Bronchial epithelial cell (primary cell): ENCODE measurements at places on chromosomes 3 and 15. TPM values are rescaled to one million over a fixed set of nuclear protein-coding genes. Genes with fewer than 3 reads are reported as not detected.

The ARPIN gene
- 4.5 and 12.9 TPM in 2 replicates for total RNA-seq

The SLC2A2 gene
- not detected in 2 replicates for total RNA-seq

The KCNMB3 gene
- 0.38 and 1.1 TPM in 2 replicates for total RNA-seq

The COL7A1 gene
- total RNA-seq: 147 and 173 TPM in 2 replicates

DNA sequence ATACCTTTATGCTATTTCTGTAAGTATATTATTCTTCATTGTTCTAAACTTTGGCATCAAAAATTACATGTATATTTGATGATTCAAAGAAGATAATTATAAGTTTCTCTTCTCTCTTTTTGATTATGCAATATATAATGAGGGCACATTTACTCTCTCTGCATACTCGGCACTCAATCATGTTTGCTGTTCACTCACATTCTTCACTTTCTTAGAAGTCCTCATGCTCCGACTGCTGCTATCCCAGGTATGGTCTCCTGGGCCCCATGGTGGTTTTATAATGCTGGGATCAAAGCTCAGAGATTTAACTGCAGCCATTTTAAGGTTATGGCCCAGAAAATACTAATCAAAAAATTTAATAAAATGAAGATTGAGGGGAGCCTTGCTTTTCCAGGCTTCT, 529.7 kb upstream of the IL12A start:
- no peak for DNase-seq

GRCh38 chr3:60708191-60708975, 542.9 kb downstream of the FHIT start:
- DNase-seq: peak; percentile 37

GRCh38 chr15:36567445-36567844, 12.0 kb upstream of the CDIN1 start:
- no peak for DNase-seq

DNA sequence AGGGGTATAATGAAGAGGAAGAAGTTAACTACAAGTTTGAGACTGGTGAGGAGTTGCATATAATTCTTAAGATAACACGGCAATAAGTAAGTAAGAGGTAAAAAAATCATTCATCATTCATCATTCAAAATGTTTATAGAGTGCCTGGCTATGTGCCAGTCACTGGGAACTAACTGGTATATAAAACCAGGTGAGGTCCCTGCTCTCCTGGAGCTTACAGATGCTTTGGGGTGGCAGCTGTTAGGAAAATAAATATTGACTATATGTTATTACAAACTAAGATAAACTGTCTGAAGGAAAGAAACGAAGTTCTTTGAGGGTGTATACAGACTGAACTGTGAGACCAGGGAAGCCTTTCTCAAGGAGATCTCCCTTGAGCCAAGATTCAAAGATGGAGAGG, 2.9 kb downstream of the CASR start:
- DNase-seq: no peak

- DNase-seq: no peak
Observed at GRCh38 chr3:72615776-72616175, 232.5 kb downstream of the SHQ1 start.

DNA sequence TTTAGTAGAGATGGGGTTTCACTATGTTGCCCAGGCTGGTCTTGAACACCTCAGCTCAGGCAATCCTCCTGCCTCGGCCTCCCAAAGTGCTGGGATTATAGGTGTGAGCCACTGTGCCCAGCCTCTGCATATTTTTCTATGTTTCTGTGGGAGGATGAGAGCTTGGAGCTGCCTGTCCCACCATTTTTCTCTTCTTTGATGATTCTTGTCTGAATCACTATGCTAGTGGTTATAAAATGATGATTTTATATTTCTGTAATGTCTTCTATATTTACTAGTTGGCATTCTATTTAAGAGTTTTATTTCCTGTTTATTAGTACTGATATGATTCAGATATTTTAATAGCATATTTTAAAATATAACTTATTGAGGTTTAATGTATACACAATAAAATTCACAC, 69.7 kb downstream of the CHCHD6 start:
- peak; percentile 45 for DNase-seq

DNA sequence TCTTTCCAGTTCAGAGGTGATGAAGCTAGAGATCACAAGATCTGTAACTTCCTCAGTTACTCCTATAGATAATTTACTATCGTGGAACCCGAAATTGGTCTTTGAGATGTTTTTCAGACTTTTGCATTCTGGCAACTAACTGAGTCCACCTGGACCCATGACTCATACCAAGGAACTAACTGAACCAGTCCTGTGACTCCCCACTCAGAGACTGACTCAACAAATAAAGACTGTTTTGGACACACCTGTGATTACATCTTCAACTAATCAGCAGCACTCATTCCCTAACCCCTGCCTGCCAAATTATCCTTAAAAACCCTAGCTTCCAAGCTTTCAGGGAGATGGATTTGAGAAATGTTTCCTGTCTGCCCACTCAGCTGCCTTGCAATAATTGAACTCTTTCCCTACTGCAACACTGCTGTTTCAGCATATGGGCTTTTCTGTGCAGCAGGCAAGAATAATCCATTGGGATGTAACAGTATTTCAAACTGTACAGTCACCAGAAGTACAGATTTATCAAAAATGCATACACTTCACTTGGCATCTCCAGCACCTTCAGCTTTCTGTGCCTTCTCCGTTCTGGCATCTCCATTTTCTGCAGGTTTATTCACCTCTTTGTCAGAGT, 57.7 kb downstream of the GATM start:
- DNase-seq: peak; percentile 81

- DNase-seq: no peak
Observed at GRCh38 chr15:70830615-70831014, 23.3 kb downstream of the LARP6 start.

- DNase-seq: no peak
Observed at GRCh38 chr15:88688394-88688933, 49.6 kb downstream of the ISG20 start.

- DNase-seq: peak; percentile 47
Observed at GRCh38 chr3:139557041-139557440, 17.5 kb upstream of the RBP1 start.

DNA sequence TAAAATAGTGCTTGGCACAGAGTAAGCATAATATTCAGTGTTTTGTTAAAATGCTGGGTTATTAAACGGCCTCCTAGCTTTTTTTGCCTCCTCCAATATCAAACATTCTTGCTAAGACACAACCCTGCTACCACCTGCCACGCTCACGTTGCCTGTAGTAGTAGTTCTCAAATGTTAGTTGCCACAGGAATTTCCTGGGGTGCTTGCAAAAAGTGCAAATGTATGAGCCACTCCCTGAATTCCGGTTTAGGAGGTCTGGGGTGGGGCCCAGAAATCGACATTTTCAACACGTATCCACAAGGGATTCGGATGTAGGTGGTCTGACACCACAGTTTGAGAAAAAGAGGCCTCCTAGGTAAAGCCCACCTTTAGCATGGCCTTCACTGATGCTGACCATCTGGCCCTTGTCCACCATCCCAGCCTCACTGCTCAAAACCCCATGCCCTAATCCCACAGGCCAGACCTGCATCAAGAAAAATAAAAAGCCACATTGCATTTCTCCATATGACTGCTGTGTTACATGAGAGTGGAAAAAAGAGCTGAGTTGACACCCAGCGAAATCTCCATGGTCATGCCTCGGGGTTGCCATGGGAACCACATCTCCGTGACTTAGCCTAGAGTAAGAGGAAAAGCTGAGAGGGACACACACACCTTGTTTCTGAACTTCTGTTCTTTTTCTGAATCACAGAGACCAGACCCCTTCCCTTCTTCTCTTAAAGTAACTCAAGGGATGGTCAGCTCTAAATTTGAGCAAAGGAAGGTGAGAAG, 116.4 kb upstream of the HES1 start:
- no peak for DNase-seq

DNA sequence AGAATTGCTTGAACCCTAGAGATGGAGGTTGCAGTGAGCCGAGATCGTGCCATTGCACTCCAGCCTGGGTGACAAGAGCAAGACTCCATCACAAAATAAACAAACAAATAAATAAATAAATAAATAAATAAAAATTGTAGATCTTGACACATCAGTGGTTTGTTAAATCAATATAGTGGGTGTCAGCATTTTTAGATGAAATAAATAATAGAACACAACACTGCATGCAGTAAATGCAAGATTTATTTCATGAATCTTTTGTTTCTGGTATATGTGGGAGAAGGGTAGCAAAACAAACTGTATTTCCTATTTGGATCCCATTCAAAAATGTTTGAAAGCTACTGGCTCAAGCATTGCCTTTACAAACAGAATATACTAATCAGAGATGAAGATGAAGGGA, 35.6 kb upstream of the CHRM5 start:
- no peak for DNase-seq

DNA sequence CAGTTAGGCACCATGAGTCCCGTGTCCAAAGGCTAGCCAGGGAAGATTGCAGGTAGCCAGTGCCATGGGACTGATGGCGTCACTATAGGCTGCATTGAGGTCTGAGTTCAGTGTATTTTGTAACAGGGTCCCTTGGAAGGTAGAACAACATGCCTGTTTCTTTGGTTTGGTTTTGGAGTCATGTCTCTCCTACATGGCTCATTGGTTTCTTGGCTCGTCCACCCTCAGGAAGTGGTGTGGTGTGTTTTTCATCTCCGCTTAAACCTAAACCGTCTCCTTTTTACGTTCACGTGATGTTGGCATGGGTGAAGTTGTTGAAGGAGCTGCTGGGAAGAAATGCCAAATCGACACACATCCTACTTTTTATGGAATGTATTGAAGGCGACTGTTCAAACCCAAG, 71.6 kb downstream of the FLNB start:
- DNase-seq: no peak

GRCh38 chr15:82537351-82537908, 2.8 kb downstream of the RPS17 start:
- DNase-seq: peak; percentile 44

- DNase-seq: peak; percentile 29
Observed at GRCh38 chr3:150216041-150216811, 191.9 kb upstream of the TSC22D2 start.

DNA sequence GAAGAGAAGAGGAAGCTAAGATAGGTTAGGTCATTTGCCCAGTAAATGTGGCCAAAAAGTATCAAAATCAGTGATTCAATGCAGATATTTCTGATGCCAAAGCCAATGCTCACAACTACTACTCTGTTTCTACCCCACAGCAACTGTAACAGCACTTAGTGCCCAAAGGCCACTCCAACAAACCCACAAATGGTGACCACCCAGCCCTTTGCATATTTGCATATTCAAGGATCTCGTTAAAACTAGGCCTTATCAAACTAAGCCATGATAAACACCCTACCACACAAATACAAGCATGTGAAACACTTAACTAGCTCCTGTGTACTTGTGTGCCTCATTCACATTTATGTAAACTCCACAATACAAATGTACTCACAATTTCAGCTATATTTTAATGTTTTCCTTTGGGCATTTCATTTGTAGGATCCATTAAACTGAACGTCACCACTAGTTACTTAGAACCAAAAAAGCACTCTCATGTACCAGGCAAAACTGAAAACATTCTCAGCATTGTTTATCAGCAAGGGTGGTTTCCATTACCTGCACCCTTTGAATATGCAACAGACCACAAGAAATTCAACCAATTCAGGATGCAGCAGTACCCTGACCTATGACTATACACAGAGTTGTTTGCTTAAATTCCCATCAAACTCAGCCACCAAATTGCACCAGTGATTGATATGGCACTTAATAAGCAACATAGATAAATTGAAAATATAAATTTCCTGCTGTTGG, 111.2 kb upstream of the STT3B start:
- DNase-seq: no peak

DNA sequence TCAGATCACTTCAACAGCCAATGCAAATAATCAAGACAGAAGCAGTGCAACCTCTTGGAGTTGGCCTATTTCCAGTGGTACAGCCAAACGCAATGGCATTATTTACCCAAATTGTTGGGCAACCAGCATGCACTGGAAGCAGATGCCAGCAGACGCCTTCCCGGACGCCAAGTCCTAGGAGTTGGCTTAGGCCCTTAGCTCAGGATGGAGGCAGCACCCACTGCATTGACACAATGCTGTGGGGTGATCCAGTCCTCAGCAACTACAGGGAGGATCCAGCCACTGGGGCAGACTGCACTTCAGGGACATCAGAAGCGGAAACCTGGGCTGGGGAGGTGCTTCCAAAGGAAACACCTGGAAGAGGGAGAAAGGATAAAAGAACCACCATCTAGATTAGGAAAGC, 290.4 kb downstream of the FAM43A start:
- no peak for DNase-seq

DNA sequence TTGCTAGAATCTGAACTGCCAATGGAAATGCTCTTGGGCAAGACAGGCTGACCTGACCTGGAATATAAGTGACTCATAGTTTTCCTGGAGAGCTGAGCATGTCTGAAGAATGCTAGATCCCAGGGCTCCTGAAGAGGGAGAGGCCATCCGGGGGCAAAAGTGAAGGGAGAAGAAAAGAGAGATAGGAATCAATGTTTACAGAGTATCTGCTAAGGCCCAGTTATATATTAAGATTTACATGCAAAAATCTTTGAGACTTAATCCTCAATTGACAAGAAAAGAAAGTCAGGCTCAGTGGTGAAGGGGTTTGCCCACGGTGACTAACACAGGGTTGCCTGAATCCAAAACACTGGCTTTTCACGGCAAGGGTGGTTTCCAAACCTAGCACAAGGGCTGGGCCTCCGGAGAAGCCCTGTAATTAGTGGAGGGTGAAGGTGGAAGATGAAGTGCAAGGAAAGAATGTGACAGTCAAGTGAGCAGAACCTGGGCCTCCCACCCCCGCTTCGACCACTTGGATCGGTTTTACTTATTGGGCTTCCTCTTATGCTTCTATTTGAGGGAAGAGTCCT, 91.7 kb upstream of the FGF12 start:
- peak; percentile 87 for DNase-seq

DNA sequence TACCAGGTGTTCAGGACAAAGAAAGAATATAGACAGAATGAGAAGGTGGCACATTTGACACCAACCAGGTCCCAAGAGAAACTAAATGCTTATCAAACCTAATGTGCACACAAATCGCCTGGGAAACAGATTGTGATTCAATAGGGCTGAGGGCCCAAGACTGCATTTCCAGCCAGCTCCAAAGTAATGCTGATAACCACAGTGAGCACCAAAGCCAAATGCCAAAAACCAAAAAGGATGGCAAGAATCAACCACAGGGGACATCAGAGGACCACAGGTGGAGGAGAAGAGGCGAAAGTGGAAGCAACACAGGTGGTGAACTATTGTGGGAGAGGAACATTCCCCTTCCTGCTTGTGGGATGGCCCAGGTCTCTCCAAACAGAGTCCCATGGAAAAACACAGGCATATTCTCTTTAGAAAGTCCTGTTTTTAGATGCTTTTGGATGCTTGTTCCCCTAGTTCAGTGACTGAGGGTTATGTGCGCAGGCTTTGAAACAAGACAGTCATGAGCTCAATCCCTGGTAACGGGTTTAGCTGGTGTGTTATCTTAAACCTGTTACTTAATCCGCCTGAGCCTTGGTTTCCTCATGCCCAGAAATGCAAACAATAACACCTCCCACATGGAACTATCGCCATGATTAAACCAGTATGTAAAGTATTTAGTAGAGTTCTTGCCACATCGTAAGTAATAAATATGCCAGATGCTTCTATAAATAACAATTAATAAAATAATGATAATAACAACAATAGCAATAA, 241.7 kb downstream of the ATP8B4 start:
- no peak for DNase-seq

DNA sequence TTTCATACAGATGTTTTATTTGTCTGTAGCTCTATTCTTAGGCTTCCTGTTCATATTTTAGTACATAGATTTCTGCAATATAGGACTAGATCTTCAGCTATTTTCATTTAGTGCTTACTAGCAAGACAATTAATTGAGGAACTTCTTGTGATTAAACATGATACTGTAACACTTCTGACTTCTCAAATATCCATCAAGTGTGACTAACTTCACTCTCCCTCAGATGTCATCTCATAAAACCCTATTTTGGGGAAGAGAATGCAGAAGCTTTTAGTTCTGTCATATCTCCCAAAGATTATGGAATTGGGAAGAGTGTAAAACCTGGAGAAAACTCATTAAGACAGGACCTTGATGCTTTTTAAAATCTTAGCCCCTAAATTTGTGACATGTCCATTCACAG, 28.6 kb upstream of the GOLIM4 start:
- no peak for DNase-seq
